ENCODE measurements at places on chromosomes 1 and 21.

DNA sequence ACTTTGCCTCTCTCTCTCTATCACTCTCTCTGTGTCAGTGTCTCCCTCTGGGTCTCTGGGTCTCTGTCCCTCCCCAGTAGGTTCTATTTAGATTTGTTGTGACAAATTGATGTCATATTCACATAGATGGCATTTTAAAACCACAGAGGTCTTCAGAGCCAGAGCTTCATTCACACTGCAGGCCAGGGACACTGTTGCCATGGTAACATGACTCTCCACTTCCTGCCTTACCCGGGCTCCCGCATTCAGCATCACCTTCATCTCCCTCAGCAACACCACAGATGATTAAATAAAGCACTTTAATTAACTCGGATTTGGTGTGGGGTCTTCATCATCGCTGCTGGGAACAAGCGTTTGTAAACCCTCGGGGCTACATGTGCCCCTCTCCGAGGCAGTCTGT lies 132.6 kb downstream of the ETS2 start:
- no peak for DNase-seq

DNA sequence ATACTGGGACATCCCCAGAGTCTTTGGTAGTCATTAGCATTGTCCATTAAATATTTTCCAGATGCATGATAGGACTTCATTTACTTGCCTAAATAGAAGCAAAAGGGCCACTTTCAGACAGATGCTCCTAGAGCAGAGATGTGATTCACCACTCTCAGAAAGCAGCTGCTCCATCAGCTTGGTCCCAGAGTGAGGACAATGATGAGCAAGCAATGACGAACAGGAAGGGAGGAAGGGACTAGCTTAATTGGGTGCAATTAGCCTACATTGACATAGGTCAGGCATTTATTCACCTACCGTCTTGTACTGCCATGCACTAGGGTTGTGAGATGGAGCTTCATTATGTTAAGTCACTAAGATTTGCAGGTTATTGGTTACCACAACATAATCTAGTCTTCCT lies 85.1 kb upstream of the PLXNA2 start:
- DNase-seq = no peak

GRCh38 chr1:69814926-69815325 lies 247.2 kb downstream of the LRRC7 start:
- DNase-seq = no peak

- DNase-seq = no peak
Observed at GRCh38 chr1:156076609-156077429, 5.4 kb downstream of the MEX3A start.

- no peak for DNase-seq
Observed at GRCh38 chr1:167499664-167500101, 18.6 kb downstream of the CD247 start.

- DNase-seq = no peak
Observed at GRCh38 chr1:201617157-201617556, 78.2 kb downstream of the NAV1 start.
